ENCODE measurements at places on chromosomes 3 and 15.

DNA sequence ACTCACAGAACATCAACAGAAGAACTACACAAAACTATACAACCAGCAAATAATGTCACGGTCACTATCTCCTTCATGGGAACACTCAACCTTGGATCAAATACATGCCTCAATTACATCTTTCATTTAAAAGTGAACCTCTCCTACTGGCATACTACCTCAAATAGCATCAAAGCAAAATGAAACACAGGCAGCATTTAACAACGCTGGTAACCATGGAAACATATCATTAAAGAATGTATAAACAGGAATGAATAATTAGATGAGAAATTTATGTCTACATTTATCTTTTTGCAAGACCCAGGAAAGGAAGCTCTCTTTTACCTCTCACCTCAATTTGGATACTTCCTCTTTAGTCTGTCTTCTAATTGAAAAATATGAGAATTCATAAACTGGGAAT lies 172.4 kb downstream of the SPATA16 start:
- DNase-seq: no peak

DNA sequence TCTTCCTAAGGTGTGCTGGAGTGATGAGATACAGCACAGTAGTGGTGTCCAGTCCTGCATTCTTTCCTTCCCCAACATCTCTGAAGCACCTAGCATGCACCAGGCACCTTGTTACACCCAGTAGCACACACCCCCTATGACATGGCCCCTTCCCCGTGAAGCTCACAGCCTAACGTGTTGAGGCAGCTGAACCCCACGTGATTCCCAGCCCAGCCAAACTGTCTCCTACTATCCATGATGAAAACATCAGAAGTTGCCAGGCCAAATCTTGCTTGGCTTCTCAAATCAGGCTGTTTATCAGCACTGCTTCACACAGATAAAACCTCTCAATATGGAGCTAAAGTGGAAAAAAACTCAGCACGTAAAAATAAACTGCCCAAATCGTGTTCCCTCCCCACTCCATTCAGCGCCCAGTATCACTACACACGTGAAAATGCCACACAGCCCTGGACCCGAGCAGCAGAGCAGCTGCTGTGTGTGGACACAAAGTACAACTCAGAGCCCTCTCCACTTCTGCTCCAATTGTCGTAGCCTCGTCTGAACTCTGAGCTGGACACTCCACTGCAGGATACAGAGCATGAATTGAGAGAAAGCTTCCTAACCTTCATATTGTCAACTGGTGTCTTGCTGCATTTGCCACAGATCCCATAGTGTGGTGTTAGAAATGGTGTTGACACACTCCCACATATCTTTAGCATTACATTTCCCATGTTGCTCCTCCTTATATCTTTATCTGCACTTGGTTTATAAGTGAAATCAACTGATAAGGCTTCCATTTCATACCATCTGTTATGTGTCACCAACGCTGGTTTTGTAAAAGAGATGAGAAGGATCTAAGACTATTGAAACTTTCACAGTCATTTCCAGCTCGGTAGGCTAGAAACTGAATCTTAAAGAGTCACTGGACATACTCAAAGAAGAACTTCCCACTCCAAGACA lies 279.8 kb downstream of the RORA start:
- DNase-seq: no peak

GRCh38 chr3:34862456-34862855 lies 776.9 kb upstream of the ARPP21 start:
- no peak for DNase-seq

DNA sequence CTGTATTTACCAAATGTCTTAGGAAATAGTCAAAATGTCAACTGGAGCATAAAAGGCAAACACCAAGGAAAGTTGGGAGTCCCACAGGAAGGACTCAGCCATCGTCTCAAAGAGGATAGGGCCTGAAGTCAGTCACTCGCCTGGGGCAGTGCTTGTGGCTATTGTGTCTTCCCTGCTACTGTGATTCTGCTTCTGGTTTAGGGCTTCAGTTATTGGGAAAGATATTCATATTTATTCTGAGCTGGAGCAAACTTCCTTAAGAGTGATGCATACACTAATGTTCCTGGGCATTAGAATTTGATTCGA lies 118.1 kb downstream of the EDEM1 start:
- DNase-seq: no peak

- no peak for DNase-seq
Measured at GRCh38 chr3:41329881-41330280, 130.6 kb downstream of the CTNNB1 start.

DNA sequence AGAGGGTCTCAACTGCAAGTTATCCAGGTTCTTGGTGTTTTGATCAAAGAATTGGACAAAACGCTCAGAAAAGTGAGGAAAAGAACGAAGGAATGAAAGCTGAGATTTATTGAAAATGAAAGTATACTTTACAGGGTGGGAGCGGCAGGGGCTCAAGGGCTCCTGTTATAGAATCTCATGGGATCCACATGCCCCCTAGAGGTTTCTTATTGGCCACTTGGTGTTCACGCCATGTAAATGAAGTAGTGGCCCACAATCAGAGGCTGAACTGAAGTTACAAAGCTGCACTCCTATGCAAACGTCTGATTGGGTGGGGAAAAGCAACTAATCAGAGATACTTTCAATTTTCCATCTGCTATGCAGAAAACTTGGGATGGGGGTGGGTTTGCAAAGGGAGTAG lies 216.7 kb downstream of the PTPRG start:
- no peak for DNase-seq

DNA sequence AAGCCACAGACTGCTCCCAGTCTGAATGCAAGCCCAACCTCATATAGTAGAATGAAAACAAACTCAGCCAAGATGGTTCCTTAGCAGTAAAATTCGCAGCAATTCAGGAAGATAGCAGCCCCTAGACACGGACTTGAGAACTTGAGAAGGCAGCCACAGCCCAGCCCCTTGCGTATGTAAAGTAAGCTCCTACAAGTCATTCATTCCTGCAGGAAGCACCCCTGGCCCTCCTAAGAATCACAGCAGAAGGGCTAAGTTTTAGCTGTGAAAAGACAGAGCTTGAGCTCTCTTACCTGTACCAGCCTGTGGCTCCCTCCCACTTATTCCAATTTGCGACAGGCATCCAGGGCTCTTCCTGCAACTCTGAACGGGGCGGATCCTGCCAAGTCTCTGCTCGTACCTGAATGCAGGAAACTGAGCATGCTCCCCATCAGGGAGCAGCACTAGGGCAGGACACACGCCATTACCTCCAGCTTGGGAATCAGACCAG lies 136.4 kb downstream of the MAGI1 start:
- DNase-seq: no peak

GRCh38 chr3:18830087-18830486 lies 318.2 kb upstream of the KCNH8 start:
- no peak for DNase-seq

DNA sequence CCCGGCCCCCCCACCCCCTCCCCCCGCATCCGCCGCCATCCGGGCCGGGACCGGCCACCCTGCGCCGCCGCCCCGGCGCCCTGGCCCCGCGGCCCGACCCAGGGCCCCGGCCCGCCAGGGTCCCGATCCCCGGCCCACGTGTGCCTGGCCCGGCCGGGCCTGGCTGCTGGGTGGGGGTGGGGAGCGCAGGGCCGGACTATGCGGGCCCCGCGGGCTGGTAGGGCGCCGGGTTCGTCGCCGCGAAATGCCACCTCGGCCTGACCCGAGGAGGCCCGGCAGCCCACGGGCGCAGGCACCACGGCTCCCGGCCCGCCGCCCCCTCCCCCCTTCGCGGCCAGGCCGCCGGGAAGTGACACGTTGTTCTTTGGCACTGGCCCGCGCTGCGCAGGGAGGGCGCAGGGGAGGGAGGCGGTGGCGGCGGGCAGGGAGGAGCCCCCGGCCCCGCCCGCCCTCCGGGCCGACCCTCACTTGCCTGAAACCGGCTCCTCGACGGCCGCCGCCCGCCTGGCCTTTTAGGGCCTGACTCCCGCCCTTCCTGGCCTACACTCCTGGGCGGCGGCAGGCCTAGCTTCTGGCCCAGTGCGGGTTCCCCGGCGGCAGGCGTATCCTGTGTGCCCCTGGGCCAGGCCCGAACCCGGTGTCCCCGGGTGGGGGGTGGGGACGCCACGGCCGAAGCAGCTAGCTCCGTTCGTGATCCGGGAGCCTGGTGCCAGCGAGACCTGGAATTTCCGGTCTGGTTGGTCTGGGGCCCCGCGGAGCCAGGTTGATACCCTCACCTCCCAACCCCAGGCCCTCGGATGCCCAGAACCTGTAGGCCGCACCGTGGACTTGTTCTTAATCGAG lies 515 bp downstream of the EIF4G1 start:
- DNase-seq: no peak

- no peak for DNase-seq
Measured at GRCh38 chr15:95559875-95560394, 770.6 kb upstream of the NR2F2 start.

GRCh38 chr3:137509354-137510045 lies 254.6 kb upstream of the SOX14 start:
- no peak for DNase-seq

DNA sequence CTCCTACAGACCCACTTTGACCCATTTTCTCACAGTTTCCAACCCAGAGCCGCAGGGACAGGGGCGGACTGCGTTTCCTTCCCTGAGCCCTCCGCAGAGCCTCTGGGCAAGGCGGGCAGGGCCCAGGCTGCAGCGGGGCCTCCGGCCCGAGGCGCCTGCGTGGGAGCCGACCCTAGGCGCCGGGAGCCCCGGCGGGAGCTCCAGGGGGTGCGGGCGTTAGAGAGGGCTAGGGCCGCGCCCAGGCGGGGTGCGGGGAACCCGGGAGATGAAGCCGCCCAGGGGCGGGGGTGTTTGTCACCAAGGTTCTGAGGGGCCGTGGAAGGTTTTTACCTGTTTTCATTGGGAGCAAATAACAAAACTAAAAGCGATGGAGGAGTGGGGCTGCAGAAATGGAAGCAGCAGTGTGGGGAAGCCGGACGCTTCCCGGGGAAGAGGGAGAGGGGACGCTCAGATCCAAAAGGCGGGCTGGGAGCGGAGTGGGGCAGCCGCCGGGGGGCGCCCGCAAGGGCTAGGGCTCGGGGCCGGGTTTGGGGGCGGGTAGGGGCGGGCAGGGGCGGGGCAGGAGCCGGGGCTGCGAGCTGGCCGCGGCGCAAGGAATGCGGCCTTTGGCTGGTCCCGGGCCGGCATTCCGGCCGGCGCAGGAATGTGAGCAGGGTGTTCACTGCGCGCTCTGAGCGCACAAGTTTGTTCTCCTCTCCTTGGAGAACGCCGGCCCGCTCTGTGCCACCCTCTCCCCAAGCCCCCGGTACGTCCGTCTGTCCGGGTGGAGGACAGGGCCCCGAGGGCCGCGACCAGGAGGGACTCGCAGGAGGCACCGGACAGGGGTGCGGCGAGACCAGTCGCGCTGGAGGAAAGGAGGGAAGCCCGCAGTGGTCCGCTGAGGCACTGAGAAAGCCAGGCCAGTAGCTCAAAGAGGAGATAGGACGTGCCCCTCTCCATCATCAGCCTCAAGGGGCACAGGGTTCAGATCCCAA lies 61.1 kb downstream of the AMOTL2 start:
- DNase-seq: no peak

- DNase-seq: no peak
Measured at GRCh38 chr3:172260381-172260780, 187.9 kb downstream of the GHSR start.

GRCh38 chr15:98017150-98017964 lies 56.9 kb downstream of the ARRDC4 start:
- DNase-seq: no peak

DNA sequence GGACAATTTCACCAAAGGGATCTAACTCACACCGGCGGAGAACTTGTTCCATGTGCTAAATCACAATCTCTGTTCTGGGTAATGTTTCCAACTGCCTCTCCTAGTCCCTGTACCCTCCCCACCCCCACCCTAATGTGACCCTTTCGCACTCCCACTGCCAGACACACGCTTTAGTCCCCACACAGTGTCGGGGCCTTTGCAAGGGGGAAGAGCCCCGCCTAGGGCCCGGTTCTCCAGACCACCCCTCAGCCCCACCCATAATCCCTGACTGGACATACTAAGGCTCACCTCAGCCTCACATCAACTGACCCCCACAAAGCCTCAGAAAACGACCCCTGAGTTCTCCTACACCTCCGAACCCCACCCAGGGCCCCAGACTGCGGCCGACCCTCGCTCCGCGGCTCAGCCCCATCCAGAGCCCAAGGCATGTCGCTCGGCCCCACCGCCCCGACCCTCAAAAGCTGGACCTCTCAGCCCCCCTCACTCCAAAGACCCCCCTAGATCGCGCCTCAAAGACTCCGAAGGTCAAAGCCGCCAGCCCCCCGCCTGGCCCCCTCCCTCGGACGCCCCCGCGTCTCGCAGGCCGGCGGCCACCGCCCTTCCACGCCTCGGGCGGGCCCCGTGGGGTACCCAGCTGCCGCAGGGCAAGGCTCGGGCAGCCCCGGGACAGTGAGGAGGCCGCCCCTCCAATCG lies 72.0 kb upstream of the MAP4 start:
- DNase-seq: no peak

DNA sequence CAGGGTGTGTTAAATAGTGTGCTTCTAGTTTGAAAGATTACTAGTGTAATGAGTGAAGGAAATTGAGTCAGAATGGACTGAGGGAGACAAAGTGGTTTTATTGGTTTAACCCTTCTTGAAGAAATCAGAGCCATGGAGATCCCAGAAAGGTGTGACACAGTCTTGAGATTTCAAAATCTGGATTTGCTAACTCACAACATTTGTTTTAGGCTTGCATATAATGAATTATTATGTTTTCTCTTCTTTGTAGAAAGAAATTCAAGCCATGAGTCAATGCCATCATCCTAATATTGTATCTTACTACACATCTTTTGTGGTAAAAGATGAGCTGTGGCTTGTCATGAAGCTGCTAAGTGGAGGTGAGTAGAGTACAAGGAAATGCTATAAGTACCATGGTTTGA lies 25.1 kb downstream of the OXSR1 start:
- DNase-seq: no peak

DNA sequence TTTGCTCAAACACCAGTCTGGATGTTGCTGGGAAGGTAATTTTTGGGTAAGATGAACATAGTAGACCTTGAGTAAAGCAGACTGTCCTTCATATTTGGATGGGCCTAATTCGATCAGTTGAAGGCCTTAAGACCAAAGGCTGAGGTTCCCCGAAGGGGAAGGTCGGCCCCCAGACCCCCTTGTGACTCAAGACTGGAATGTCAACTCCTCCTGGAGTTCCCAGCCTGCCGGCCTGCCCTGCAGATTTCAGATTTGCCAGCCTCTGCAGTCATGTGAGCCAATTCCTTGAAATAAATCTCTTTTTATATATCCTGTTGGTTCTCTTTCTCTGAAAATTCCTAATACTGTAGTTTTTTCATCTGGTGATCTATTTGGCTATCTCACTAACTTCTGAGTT lies 146.5 kb downstream of the APBA2 start:
- DNase-seq: no peak

DNA sequence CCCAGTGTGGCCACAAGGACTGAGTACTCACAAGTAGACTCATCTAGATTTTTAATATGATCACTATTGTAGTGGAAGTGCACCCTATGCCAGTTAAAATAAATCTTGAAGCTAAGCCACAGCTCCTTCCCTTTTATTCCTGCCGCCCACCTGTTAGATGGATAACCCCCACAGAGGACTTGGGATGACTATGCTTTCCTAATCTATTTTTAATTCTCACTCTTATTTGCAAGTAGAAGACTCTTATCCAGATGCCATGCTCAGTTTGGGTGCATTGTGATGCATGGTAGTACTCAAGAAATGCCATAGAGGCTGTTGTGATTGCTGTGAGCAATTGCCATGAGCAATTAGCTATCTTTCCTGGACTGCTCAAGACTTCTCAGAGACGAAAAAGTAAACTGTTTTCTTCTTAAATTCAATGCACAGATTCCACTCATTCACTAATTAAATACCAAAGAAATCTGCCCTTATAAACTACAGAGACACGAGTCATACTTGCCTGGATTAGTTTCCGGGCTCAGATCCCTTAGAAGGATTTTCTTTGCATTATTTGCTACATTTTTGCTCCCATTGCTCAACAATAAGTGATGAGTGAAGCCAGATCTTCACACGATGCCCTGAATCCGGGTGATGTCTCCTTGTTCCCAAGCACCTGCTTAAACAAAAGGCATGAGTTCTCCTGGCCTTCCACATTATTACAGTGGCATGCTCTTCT lies 472.1 kb downstream of the SOX2 start:
- peak; percentile 97 for DNase-seq

All from SK-N-MC (cell line).